Sigmoid colon (tissue), 7 donors: ENCODE measurements at places on chromosomes 3 and 15. TPM values are rescaled to one million over a fixed set of nuclear protein-coding genes. Genes with fewer than 3 reads are reported as not detected.
A peak's percentile ranks its signal among the peaks of the same experiment; 100 is the strongest.

The MED12L gene
- 0.71 TPM for total RNA-seq

- H3K4me3 ChIP-seq: no peak overlapping the region
- peaks cover 3% of the 10 kb centered on the region for H3K36me3 ChIP-seq
- H3K27me3 ChIP-seq: no peaks in the 10 kb centered on the region
- no peaks in the 10 kb centered on the region for H3K4me1 ChIP-seq
Measured at GRCh38 chr3:58072052-58072762, 64.0 kb downstream of the FLNB start.

GRCh38 chr3:183233966-183234365 is 19.1 kb upstream of the B3GNT5 start:
- no peak for DNase-seq
- no peak overlapping the region for H3K4me3 ChIP-seq
- no peaks in the 10 kb centered on the region for H3K4me1 ChIP-seq
- no peaks in the 10 kb centered on the region for H3K36me3 ChIP-seq
- H3K27me3 ChIP-seq: no peaks in the 10 kb centered on the region

DNA sequence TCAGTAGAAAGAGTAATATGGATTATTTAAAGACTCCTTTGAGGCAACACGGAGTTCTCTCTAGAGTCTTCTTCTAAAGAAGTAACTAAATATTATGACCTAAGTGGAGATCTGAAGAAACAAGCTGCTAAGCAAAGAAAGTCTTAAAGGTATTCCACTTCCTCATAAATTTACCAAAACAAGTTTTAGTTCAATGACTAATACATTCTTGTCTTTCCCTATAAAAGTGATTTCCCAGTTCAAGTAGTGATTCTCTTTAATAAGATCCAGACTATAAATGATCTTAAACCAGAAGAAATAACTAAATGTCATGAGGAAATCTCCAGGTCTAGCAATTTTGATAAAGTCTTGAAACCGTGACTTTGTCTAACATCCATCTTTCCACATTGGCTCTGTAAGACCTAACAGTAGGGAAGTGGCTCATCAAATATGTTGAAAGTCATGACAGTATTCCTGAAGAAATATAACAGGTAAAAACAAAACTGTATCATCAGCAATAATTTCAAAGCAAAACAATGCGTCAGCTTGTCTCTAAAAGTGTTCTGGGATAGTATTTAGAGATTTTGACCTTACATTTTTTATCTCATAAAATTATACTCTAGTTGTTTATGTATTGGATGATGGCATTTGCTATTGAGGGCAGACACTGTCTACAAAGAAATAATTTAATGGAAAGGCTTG is 51.8 kb upstream of the NEDD4 start:
- H3K27me3 ChIP-seq: no peaks in the 10 kb centered on the region
- H3K27ac ChIP-seq: no peak overlapping the region
- no peak overlapping the region for H3K4me3 ChIP-seq
- no peaks in the 10 kb centered on the region for H3K4me1 ChIP-seq
- H3K36me3 ChIP-seq: no peaks in the 10 kb centered on the region

- H3K4me1 ChIP-seq: no peaks in the 10 kb centered on the region
- no peak overlapping the region for H3K27ac ChIP-seq
- no peak for DNase-seq
- no peaks in the 10 kb centered on the region for H3K36me3 ChIP-seq
- no peak overlapping the region for H3K4me3 ChIP-seq
Measured at GRCh38 chr3:130299531-130299930, 45.9 kb upstream of the COL6A5 start.

The UNC13C gene
- 1.7 TPM for total RNA-seq

DNA sequence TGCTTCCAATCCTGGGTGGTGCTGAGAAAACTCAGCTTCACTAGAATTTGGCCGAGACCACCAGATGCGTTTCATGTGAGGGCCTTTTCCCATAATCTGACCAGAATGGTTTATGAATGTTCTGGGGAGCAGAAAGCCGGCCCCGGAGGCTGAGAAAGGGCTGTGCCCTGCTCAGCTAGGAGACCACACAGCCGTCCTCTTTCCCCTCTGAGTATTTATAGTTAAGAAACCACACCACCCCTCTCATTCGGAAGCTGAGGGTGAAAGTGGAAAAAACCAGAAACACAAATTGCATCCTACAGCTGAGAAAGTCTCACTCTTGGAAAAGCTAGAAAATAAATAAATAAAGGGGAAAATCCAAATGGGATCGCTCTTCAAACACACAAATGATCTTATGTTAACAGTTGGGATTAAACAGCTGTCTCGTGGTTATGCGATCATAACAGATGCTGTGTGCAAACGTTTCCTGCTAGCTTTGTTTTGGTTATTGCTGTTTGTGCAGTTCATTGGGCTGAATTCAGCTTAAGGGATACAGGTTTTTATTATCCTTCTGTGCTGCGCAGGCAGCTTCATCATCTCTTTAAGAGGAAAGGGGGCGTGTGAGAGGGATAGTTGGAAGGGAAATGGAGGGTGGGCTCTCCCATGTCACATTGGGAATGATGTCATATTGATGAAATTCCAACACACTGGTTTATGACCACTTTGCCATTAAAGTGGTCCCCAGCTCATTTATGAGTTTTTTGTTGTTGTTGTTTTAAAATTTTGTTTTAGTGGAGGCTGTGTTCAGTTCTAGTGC is 1026.2 kb upstream of the NR2F2 start:
- no peaks in the 10 kb centered on the region for H3K27me3 ChIP-seq
- H3K4me1 ChIP-seq: no peaks in the 10 kb centered on the region
- H3K4me3 ChIP-seq: no peak overlapping the region

DNA sequence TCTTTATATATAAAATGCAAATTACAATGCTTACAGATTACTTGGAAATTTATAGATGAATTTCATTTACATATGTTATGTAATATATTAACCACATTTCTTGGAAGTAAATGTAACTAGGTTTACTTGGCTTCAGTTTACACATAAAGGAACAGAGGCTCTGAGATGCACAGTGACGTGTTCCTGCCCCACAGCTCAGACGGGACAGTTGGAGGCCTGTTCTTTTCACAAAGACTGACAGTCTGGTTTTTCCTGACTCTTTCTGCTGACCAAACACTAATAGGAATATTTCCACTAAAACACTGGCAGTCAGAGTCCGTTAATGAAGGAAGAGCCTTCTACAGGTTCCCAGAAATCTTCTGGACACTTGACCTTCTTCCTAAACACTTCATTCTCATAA is 336.1 kb downstream of the MFSD1 start:
- no peaks in the 10 kb centered on the region for H3K27me3 ChIP-seq
- no peak overlapping the region for H3K4me3 ChIP-seq
- no peaks in the 10 kb centered on the region for H3K36me3 ChIP-seq
- no peak overlapping the region for H3K27ac ChIP-seq

- no peaks in the 10 kb centered on the region for H3K36me3 ChIP-seq
- no peaks in the 10 kb centered on the region for H3K4me1 ChIP-seq
- no peak overlapping the region for H3K27ac ChIP-seq
- H3K27me3 ChIP-seq: no peaks in the 10 kb centered on the region
Measured at GRCh38 chr15:38672273-38672672, 107.7 kb upstream of the RASGRP1 start.

DNA sequence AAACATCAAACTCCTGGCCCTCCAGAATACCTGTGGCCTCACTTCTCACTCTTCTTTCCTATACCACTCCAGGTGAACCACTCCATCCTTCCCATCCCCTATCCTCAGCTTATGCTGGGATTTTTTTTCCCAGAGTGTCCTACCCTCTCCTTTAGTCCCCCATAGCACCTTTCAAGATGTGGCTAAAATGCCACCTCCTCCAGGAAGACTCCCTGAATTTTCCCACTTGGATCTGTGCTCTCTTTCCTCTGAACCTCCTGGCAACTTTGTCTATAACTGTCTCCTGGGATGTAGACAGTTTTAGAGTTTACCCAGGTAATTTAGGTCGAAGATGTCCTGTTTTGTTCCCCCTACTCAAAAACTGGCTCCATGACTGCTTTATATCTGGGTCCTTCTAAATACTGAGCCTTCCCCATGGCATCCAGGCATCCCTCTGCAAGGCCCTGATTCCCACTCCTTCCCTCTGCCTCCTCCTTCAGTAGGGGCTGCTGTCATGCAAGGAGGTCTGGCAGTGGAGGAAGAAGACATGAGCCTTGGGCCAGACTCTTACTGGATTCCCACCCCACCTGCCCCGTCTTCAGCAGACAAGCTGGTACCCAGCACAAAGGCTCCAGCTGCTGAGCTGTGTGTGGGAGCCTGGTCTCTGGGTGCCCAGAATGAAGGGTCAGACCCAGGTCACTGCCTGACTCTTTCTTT is 161.5 kb downstream of the SMAD6 start:
- H3K4me3 ChIP-seq: no peak overlapping the region
- peak; percentile 36 for DNase-seq
- no peaks in the 10 kb centered on the region for H3K36me3 ChIP-seq
- H3K27ac ChIP-seq: no peak overlapping the region

GRCh38 chr15:28969511-28970085 is 83.8 kb downstream of the APBA2 start:
- no peak overlapping the region for H3K4me3 ChIP-seq
- no peak overlapping the region for H3K27ac ChIP-seq
- no peaks in the 10 kb centered on the region for H3K4me1 ChIP-seq
- no peaks in the 10 kb centered on the region for H3K36me3 ChIP-seq
- peaks cover 11% of the 10 kb centered on the region for H3K27me3 ChIP-seq
- no peak for DNase-seq

The SLC6A1 gene
- 0.36 TPM for total RNA-seq

DNA sequence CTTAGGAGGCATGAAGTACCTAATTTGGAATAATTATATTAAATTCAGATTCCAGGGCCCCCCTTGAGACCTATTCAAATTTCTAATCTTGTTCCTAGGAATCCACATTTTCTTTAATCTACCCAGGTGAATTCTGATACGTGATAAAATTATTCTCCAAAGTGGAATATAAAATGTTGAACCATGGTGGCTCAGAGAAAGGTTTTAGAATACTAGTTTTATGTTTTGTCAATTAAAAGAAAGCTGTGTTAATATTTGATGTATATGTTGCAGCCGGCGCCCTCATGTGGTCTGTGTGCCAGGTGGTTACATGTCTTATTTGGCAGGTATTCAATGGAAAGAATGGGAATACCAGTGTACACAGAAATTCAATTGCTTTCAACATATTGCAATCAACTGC is 321.8 kb downstream of the FEZF2 start:
- no peaks in the 10 kb centered on the region for H3K27me3 ChIP-seq
- no peaks in the 10 kb centered on the region for H3K4me1 ChIP-seq
- no peak overlapping the region for H3K27ac ChIP-seq
- no peaks in the 10 kb centered on the region for H3K36me3 ChIP-seq
- DNase-seq: no peak

GRCh38 chr3:7190095-7190494 is 329.2 kb downstream of the GRM7 start:
- no peak for DNase-seq
- no peaks in the 10 kb centered on the region for H3K36me3 ChIP-seq
- H3K27me3 ChIP-seq: no peaks in the 10 kb centered on the region
- H3K4me1 ChIP-seq: no peaks in the 10 kb centered on the region
- no peak overlapping the region for H3K27ac ChIP-seq
- H3K4me3 ChIP-seq: no peak overlapping the region

- H3K27me3 ChIP-seq: no peaks in the 10 kb centered on the region
- H3K4me3 ChIP-seq: no peak overlapping the region
- no peak overlapping the region for H3K27ac ChIP-seq
- DNase-seq: no peak
- no peaks in the 10 kb centered on the region for H3K36me3 ChIP-seq
Measured at GRCh38 chr3:66023738-66024385, 14.9 kb downstream of the MAGI1 start.

The CLSTN2 gene
- 6.8 TPM for total RNA-seq

DNA sequence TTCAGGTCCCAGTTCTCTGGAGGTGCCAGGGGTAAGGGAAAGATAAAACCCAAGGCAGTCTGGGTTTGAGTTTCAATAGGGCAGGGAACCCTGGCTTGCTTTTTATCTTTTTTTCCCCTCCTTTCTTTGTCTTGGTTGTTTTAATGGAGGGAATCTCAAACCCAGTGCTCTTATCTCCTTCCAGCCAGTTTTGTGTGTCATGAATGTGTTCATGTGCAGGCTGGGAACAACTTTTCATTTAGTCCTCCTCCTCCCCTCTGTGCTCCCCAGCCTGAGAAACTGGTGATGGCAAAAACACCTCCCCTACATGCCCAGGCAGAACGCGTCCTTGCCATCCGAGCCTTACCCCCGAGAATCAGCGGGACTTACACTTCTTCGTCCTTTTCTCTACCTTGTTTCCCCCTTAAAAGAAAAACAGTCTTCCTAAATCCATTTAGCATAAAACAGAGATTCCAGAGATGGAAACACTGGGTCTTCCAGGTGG is 10.9 kb downstream of the SEMA3G start:
- H3K4me1 ChIP-seq: no peaks in the 10 kb centered on the region
- DNase-seq: peak; percentile 32
- H3K27ac ChIP-seq: no peak overlapping the region
- H3K36me3 ChIP-seq: no peaks in the 10 kb centered on the region

DNA sequence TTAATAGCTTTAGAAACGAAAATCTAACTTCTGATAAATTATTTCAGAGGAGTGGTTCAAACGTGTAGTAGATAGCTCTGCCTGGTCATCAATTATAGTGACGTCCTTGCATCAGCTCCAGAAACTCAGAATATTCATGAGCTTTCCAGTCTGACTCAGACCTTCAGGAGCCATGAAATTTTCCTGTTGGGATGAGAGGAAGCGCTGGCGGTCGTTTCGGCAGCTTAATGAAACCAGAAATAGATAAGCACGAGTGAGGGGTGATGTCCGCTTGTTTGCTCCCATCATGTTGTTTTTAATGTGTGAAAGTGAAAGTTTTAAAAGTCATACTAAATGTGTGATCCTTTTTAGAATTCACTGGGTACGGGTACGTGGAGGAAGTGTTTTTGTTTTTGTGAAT is 141.1 kb downstream of the PGPEP1L start:
- no peak for DNase-seq
- H3K27me3 ChIP-seq: no peaks in the 10 kb centered on the region
- peaks cover 40% of the 10 kb centered on the region for H3K4me1 ChIP-seq
- no peaks in the 10 kb centered on the region for H3K36me3 ChIP-seq
- peak overlapping the region; percentile 56 for H3K27ac ChIP-seq

GRCh38 chr15:35381328-35381727 is 164.6 kb downstream of the DPH6 start:
- H3K27ac ChIP-seq: no peak overlapping the region
- H3K27me3 ChIP-seq: no peaks in the 10 kb centered on the region
- H3K4me3 ChIP-seq: no peak overlapping the region
- no peaks in the 10 kb centered on the region for H3K4me1 ChIP-seq

DNA sequence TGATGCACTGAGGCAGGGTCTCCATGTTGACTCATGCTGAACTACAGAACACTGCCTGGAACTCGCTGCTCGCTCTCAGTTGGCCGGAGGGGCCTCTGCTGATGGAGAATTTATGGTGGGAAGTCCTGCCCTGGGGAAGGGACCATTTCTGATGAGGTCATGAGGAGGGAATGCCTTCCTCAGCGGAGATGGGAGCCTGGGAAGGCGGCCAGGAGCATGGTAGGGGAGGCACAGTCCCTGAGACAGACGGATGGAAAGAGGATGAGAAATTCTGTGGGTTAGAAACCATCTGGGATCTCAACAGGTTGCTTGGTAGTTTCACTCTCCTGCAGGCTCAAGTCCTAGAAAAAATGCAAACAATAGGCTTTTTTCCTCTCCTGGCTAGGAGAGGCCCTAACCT is 56.8 kb upstream of the TPM1 start:
- no peak overlapping the region for H3K4me3 ChIP-seq
- peaks cover 8% of the 10 kb centered on the region for H3K4me1 ChIP-seq

The IGSF11 gene
- 8.1 TPM for total RNA-seq
